A549 treated with AZD2906 at 1 μM for 4 hours (cell line): ENCODE measurements at places on chromosomes 6 and 20. TPM values are rescaled to one million over a fixed set of nuclear protein-coding genes. Genes with fewer than 3 reads are reported as not detected.

Gene SPAG4
- 4.3 to 6.1 TPM (median 5.0 TPM) in 5 replicates for total RNA-seq

Gene PAX1
- 0.02 TPM in 1 of 5 replicates, not detected in the others for total RNA-seq

Gene MATN4
- total RNA-seq = 0.10 to 0.22 TPM (median 0.12 TPM) in 4 of 5 replicates, not detected in the other

Gene PTPRK
- total RNA-seq = 12.2 to 16.2 TPM (median 14.1 TPM) in 5 replicates

Gene ANKRD66
- total RNA-seq = not detected in 5 replicates

Gene CSNK2A1
- total RNA-seq = 125 to 154 TPM (median 141 TPM) in 5 replicates

Gene MTHFD1L
- total RNA-seq = 34.8 to 41.8 TPM (median 40.3 TPM) in 5 replicates

Gene FNDC1
- total RNA-seq = 0.06 to 0.13 TPM (median 0.10 TPM) in 5 replicates

Gene PSMG4
- total RNA-seq = 21.5 to 32.1 TPM (median 29.5 TPM) in 5 replicates

Gene FAXC
- total RNA-seq = 5.9 to 7.8 TPM (median 6.1 TPM) in 5 replicates

Gene ARMC2
- 1.8 to 2.3 TPM (median 2.3 TPM) in 5 replicates for total RNA-seq

Gene SIRPG
- not detected in 5 replicates for total RNA-seq

Gene FBXO9
- 29.7 to 36.6 TPM (median 35.1 TPM) in 5 replicates for total RNA-seq

Gene CST2
- total RNA-seq = 0.84 to 1.6 TPM (median 1.4 TPM) in 5 replicates

Gene SIRPB1
- 0.41 to 0.56 TPM (median 0.43 TPM) in 5 replicates for total RNA-seq

Gene DNMT3B
- 3.1 to 4.3 TPM (median 3.9 TPM) in 5 replicates for total RNA-seq

Gene WFDC12
- total RNA-seq = not detected in 5 replicates

Gene ZDHHC14
- total RNA-seq = 3.0 to 3.7 TPM (median 3.3 TPM) in 5 replicates

Gene TOX2
- total RNA-seq = 11.6 to 15.6 TPM (median 13.8 TPM) in 5 replicates

Gene TMEM200A
- total RNA-seq = 0.01 to 0.08 TPM (median 0.05 TPM) in 5 replicates

Gene NHSL1
- total RNA-seq = 2.6 to 3.8 TPM (median 3.4 TPM) in 5 replicates

Gene TFAP2C
- total RNA-seq = 10.9 to 12.8 TPM (median 11.7 TPM) in 5 replicates

Gene MEI4
- total RNA-seq = not detected in 5 replicates

Gene LINC00237
- total RNA-seq = not detected in 5 replicates

Gene KIF13A
- 16.0 to 21.4 TPM (median 17.5 TPM) in 5 replicates for total RNA-seq

Gene MYL9
- total RNA-seq = 15.5 to 27.1 TPM (median 20.2 TPM) in 5 replicates

Gene BMP2
- 0.24 to 0.31 TPM (median 0.25 TPM) in 5 replicates for total RNA-seq

Gene RBM38
- 24.3 to 36.9 TPM (median 34.0 TPM) in 5 replicates for total RNA-seq

Gene HTR1E
- not detected in 5 replicates for total RNA-seq

Gene MUCL3
- total RNA-seq = 0.09 to 0.17 TPM (median 0.10 TPM) in 5 replicates

Gene SMIM13
- 12.1 to 16.8 TPM (median 15.8 TPM) in 5 replicates for total RNA-seq

Gene SLC13A3
- 0.02 to 0.14 TPM (median 0.08 TPM) in 4 of 5 replicates, not detected in the other for total RNA-seq

Gene TP53INP2
- 6.3 to 8.2 TPM (median 7.4 TPM) in 5 replicates for total RNA-seq

Gene DEFB124
- 0.42 TPM in 1 of 5 replicates, not detected in the others for total RNA-seq

Gene HMGN3
- 60.1 to 64.8 TPM (median 61.6 TPM) in 5 replicates for total RNA-seq

Gene E2F1
- total RNA-seq = 22.1 to 28.8 TPM (median 28.2 TPM) in 5 replicates

Gene CDC25B
- 176 to 213 TPM (median 208 TPM) in 5 replicates for total RNA-seq

Gene MSH5
- 10.5 to 14.8 TPM (median 11.7 TPM) in 5 replicates for total RNA-seq

Gene TUBB2B
- 14.7 to 16.0 TPM (median 15.4 TPM) in 5 replicates for total RNA-seq

Gene HNF4A
- total RNA-seq = 17.2 to 20.0 TPM (median 19.8 TPM) in 5 replicates

Gene FLRT3
- 2.4 to 3.4 TPM (median 2.6 TPM) in 5 replicates for total RNA-seq

Gene KIF6
- 0.16 to 0.29 TPM (median 0.25 TPM) in 5 replicates for total RNA-seq

Gene ARMH2
- total RNA-seq = not detected in 5 replicates

Gene SEL1L2
- total RNA-seq = not detected in 5 replicates

Gene HEY2
- total RNA-seq = 0.03 to 0.10 TPM (median 0.05 TPM) in 4 of 5 replicates, not detected in the other

Gene ACTL10
- total RNA-seq = not detected in 5 replicates

Gene ZNF391
- 0.11 to 0.34 TPM (median 0.23 TPM) in 5 replicates for total RNA-seq

Gene TTK
- total RNA-seq = 15.2 to 20.9 TPM (median 17.8 TPM) in 5 replicates
